ENCODE measurements at places on chromosomes 3 and 15.
A peak's percentile ranks its signal among the peaks of the same experiment; 100 is the strongest.

GRCh38 chr3:105458518-105459215 is 92.0 kb downstream of the ALCAM start:
- no peak for DNase-seq

DNA sequence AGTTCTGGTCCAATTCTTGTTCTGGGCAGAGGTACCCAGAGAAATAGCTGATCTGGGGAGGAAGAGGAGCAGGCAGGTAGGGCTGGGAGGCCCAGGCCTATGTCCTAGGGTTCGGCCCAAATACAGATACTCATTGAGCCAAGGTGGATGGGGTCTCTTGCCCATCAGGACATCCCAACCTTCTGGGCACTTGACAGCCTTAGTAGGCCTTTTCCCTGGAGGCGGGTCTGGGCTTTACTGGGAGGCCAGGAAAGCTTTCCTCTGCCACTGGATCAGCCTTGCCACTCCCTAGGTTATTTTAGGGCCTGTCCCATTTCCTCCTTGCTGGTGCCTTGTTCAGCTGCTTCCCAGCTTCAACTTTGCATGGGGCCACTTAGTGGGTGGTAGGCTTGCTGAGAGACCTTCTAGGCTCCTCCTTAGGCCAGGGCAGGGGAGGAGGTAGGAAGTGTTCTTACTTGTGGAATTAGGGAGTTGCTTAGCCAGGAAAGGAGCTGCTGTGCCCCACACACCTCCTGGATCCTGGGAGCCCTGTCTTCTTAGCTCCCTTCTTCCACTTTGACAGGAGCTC is 9.7 kb downstream of the TEX264 start:
- no peak for DNase-seq

- peak; percentile 28 for DNase-seq
These were observed 21.0 kb upstream of the HACD2 start for GRCh38 chr3:123605789-123606234.

DNA sequence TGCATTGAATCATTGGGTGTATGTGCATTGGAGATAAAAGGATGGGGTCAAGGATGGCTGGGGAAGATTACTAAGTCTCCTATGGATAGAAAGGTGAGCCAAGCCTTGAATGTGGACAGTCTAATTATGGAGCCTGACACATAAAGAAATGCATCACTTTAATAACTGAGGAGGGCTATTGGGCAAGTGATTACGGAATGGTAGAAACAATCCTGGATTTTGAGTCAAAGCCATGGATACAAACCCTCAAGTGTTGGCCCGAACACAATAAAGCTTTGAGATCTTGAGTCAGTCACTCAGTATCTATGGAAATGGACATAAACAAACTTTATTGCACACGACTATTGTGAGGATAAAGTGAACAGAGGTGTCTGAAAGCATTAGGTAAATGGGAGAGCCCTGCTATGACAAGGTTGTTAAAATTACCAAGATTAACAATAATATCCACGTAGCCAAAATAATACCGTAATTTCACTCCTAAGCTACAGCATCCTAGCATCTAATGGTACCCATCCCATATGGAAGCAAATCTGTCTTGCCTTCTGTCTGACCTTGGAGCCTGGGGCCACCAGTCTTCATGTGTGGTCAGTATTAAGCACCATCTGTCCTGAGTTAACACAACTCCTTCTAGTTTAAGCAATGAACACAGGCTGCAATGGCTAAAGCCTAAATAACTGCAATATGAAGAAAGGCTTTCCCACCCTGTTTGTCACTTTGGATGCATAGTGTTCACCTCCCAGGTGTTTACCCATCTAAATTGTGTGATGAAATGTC is 136.9 kb upstream of the PRICKLE2 start:
- no peak for DNase-seq

Data from NCI-H146 (cell line).